PC-9 (cell line): ENCODE measurements at places on chromosomes 6 and 20. TPM values are rescaled to one million over a fixed set of nuclear protein-coding genes. Genes with fewer than 3 reads are reported as not detected.

The BMP6 gene
- not detected in 2 replicates for total RNA-seq

The HLA-G gene
- total RNA-seq, result 0.38 and 0.50 TPM in 2 replicates

The GSTA5 gene
- total RNA-seq, result not detected in 2 replicates

The MEI4 gene
- total RNA-seq, result not detected in 2 replicates

The RBM38 gene
- 19.3 and 25.6 TPM in 2 replicates for total RNA-seq

The NR2E1 gene
- total RNA-seq, result not detected in 2 replicates

The C20orf144 gene
- 0.18 and 0.20 TPM in 2 replicates for total RNA-seq

The UBE2C gene
- total RNA-seq, result 207 TPM in 2 replicates

GRCh38 chr6:4913705-4914419, 90.0 kb downstream of the RPP40 start:
- DNase-seq, result peak; percentile 81

DNA sequence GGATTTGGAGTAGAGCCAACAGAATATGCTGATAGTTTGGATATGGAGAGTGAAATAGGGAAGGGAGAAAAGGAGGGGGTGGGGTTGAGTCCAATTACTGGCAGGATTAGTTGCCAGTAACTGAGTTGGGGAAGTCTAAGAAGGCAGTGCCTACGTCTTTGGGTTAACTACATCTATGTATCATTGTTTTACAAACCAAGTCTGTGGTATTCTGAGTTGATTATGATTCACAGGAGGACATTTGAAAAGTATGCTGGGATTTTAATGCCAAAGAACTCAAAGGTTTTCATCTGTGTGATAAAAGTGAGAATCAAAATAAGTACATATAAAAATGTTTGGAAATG, 14.7 kb downstream of the DSE start:
- DNase-seq, result no peak

DNA sequence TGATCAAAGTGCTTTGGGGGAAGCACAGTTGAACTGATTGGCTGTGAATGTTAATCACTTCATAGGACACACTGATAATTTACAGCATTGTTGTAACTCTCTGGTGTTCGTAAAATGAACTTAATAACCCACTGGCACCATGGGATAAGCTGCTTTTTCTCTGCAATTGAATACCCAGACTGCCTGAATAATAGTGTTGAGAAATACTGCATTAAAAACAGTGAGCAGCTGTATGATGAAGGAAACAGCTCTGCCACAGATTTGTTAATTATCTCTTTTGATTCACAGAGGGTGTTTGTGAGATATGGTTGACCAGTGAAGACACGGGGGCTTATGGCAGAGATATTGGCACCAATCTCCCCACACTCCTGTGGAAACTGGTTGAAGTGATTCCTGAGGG, 420.9 kb downstream of the CDKAL1 start:
- no peak for DNase-seq

DNA sequence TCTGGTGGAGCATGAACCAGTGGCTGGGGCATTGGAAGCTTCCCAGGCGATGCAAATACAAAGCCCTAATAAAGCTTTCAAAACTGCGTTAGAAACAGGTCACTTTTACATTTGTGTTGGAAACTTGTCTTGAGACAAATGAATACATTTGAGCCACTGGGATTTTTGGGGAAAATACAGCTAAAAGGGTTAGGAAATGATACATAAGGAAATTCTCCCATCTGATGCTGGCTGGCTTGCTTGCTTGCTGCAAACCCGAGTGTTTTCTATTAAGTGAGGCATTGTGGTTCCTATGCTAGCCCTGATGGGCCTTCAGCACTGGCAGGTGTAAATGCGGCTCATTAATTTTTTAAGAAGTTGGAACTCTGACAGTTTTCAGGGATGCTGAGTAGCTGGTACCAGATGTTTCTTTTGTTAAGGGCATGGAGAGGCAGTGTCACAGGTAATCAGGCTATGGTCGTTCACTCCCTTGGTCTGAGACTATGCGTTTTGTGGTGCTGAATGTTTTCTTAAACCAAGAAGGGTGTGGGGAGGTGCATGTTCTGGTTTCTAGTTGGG, 35.2 kb downstream of the RREB1 start:
- DNase-seq, result no peak

DNA sequence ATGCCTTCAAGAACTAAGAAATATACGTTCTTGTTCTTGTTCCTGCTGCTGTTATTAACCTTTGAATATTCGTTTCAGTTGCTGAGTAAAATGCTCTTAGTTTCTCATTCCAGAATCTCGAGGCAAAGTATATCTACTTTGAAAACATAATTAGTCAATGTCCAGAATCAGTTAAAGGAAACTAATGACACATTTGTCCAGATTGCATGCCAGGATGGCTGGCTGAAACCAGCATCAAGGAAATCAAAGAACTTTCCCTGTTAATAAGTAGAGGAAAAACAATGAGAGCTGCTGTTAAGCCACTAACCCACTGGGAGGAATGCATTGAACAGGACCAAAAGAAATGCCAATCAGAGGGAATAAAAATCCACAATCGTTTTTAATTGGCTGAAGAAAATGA, 196.9 kb downstream of the ALDH8A1 start:
- no peak for DNase-seq

DNA sequence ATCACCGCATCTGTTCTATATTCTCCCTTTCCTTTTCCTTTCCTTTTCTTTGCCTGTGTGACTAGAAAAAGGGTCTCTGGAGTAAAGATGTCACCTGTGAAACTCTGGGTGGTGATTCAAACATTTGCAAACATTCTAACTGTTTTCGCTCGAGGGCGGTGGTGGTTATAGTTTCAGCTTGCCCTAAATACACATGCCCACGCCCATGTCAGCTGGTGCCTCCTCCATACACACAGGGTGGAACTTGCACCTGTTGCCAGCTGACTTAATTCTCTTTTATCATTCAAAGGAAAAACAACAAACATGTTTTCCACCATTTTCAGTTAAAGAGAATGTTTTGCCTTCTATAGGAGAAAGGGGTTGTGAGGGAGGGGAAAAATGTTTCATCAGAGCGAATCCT, 381.9 kb upstream of the ARID1B start:
- no peak for DNase-seq

- no peak for DNase-seq
Measured at GRCh38 chr6:88380083-88380482, 213.9 kb upstream of the CNR1 start.

GRCh38 chr20:2118783-2119182, 17.2 kb downstream of the STK35 start:
- DNase-seq, result peak; percentile 58

GRCh38 chr6:34159844-34160243, 14.0 kb upstream of the GRM4 start:
- DNase-seq, result no peak

DNA sequence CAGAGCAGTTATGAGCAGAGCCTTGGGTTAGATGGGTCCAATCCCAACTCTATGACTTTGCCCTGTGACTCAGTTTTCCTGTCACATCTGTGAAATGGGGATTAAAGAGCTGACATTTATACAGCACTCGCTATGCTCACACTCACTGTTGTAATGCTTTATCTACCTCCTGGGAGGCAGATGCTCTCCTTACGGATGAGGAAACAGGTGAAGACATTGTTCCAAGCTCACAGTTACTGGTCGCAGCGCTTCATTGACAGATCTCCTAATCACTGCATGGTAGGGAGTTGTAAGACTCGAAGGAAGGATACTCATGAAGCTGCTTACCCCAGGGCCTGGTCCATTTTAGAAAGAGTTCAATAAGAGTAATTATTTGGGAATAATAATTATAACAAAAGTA, 2.9 kb upstream of the MYLK2 start:
- DNase-seq, result no peak

DNA sequence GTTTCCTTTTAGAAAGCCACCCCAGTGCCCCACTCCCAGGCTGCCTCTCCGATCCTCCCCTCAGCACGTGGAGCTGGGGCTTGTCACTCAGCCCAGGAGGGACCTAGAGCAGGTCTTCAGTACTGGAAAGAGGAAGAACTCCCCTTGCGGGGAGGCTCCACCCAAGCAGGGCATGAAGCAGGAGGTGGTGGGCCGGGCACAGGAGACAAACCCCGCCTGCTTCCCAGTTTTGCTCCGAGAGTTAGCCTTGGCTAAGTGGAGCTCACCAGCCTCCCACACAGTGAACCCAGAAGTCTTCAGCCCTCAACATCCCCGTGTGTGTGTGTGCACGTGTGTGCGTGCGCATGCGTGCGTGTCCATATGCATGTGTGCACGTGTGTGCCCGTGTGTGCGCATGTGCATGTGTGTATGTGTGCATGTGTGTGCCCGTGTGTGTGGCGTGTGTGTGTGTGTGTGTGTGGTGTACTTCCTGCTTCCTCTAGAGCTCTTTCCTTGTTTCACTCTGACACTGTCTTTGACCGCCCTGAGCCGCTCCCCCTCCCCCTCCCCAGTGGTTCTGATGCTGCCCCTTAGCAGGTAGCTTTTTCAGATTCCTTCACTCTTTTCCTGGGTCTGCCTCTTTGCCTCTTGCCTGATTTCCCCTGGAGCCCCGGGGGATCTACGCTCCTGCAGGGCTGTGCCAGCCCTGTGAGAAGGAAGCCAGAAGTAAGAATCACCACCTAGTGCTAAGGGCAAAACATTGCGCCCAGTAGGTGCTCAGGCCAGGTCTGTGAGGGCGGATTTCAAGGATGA, 239.8 kb downstream of the CDC5L start:
- no peak for DNase-seq

DNA sequence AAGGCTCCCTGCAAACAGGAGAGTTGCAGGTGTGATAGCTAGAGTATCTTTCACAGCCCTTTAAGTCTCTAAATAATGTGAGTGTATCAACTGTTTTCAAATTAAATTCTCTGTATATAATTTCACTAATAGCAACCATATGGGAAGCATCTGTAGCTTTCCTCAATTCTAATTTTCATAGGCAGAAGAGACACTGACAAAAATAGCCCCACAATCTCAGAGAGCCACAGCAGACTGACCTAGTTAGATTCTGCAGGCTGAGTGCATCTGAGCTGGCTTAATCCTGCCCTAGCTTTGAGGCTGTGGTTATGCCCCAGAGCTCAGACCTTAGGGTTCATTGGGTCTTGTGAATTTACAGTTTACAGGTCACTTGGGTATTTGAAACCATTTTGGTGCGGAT, 63.9 kb downstream of the MAP7 start:
- DNase-seq, result no peak

DNA sequence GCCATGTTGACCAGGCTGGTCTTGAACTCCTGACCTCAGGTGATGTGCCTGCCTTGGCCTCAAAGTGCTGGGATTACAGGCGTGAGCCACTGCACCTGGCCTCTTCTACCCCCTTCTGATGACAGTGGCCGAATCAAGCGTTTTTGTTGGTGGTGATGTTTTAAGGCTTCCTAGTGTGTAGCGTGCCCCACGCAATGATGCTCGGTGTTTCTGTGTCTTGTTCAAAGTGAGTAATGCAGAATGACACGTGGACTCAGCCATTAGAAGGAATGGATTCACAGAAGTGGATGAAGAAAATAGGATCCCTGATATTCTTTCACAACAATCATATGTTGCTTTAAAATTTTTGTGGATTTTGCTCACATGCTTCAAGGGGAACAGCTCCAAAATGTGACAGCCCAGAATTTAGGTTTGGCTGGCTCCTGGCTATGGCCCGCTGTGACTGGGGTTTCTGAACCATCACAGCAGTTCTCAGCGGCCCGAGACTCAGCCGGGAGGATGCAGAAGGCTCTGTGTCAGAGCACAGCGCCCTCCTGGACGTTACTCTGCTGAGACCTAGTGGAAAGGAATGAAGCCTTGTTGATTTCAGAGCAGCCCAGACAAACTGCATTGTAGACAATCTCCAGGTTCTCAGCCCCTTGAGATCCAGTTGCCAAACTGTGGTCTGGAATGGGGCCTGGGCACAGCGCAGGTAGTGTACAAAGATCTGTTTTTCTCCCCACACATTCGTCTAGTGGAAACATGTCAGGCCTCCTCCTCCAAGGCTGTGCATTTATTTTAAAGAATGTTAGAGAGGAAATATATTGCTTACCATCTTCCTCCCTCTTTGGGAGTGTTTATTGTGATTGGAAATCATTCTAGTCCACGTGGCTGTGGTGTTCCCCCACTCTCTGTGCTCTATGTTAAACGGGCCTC, 57.6 kb upstream of the TIAM2 start:
- no peak for DNase-seq

DNA sequence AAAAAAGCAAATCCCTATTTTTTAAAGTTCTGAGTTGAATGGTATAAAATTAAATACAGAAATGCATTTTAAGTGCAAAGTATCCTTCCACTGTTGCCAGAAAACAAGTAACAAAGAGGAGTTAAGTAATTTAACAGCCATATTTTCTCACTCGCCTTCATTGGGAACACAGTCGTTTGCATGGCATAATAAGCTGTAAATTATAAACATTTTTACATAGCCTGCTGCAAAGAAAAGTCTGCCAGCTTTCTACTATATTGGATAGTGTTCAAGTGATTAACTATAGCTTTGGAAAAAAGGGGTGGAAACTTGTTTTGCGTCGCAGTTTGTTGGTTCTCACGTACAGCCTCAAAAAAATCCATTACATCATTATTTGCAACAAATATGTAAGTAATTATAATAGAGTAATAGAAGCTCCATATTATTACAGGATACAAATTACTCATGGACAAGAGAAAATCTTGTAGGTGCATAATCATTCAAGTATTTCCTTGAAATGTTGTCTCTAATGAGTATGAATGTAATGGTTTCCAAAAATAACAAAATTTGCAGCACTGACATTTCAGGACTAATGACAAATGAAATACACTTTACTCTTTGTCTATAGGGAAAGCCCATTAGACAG, 139.3 kb downstream of the PDSS2 start:
- no peak for DNase-seq

GRCh38 chr20:32031007-32031958, 20.8 kb upstream of the HCK start:
- peak; percentile 75 for DNase-seq

GRCh38 chr6:77017537-77017936, 445.8 kb downstream of the HTR1B start:
- DNase-seq, result no peak

- DNase-seq, result peak; percentile 68
Measured at GRCh38 chr6:28643017-28643740, 117.5 kb downstream of the GPX5 start.

DNA sequence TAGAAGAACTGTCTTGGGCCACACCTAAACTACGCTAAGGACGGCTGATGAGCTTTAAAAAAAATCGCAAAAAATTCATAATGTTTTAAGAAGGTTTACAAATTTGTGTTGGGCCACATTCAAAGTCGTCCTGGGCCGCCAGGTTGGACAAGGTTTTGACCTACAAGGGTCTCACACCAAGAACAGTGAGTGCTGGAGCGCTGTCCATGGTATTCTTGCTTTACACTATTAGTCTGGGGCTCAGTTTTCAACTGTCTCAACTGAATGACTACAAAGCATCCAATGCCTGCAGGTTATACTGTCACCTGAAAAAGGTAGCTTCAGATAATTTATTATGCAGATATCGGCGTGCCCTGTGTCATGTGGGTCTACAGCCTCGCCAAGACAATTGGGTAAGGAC, 3.7 kb upstream of the FAXC start:
- DNase-seq, result no peak

- DNase-seq, result no peak
Measured at GRCh38 chr20:37365760-37366638, 20.1 kb downstream of the SRC start.

DNA sequence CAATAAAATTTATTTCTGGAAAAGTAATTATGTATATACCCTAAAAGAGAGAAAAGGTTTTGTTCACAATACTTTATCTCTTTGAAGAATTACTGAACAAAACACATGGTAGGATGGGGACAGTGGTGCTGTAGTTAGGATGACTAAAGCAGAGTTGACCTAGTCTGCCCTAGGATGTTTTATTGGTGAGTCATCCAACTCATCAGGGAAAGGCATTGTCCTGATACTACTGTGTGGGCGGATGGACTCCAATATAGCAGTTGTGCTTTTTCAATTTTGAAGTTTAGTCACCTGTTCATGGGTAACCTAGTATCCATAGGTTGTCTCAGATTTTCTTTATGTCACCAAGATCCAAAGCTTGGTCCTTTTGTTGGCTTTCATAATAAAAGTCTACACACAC, 53.3 kb upstream of the EYS start:
- no peak for DNase-seq

GRCh38 chr20:51729771-51730170, 38.4 kb downstream of the ATP9A start:
- no peak for DNase-seq
